ENCODE measurements at places on chromosomes 16 and 17. TPM values are rescaled to one million over a fixed set of nuclear protein-coding genes. Genes with fewer than 3 reads are reported as not detected.

DNA sequence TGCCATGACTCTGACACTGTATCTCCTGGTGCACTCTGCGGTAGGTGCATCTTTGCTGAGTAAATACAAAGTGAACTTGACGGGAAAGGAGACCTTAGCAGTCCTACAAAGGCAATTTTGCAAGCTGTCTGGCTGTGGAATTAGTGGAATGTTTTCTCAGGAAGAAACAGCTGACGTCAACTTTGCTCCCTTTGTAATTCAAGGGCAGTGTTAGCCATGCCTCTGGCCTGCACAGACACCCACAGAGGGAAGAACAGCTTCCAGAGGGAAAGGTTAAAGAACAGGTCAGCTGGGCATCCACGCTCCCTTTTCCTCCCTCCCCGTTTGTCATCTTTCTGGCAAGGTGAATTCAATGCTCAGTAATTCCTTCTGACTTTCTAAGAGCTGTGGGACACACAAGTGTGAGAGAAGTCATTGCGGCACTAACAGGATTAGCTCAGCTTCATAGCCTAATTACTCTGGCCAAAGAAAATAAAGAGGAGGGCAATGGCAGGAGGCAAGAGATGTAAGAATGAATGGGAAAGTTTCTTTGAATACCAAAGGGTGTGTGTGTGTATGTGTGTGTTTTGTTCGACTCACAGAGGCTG, 476.9 kb upstream of the GOT2 start:
- peaks cover 7% of the 10 kb centered on the region for H3K4me1 ChIP-seq
- H3K4me3 ChIP-seq, result no peak overlapping the region
- H3K27me3 ChIP-seq, result no peaks in the 10 kb centered on the region
- no peaks in the 10 kb centered on the region for H3K36me3 ChIP-seq

DNA sequence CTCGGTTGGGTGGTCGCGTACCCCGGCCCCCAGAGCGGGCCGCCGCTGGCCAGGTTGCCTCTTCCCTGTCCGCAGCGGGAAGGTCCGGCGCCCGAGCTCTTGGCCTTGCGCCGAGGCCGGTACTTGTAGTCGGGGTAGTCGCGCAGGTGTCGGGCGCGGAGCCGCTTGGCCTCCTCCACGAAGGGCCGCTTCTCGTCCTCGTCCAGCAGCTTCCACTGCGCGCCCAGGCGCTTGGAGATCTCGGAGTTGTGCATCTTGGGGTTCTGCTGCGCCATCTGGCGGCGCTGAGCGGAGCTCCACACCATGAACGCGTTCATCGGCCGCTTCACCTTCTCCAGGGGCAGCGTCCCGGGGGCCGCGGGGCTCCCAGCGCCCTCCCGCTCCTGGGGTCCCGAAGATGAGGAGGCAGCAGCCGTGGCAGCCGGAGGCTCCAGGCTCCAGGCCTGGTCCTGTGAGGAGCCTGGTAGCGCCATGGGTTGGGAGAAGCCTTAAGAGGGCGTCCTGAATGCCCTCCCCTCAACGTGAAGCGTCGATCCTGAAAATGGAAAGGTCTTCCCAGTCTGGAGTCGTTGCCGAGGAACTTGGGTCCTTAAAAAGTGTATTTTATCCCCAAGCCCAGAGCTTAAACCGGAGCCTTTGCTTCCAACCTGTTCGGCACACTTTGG, 558 bp downstream of the SOX15 start:
- peak overlapping the region; percentile 40 for H3K4me3 ChIP-seq
- H3K27me3 ChIP-seq, result no peaks in the 10 kb centered on the region
- H3K4me1 ChIP-seq, result peaks cover 30% of the 10 kb centered on the region
- DNase-seq, result peak; percentile 90

DNA sequence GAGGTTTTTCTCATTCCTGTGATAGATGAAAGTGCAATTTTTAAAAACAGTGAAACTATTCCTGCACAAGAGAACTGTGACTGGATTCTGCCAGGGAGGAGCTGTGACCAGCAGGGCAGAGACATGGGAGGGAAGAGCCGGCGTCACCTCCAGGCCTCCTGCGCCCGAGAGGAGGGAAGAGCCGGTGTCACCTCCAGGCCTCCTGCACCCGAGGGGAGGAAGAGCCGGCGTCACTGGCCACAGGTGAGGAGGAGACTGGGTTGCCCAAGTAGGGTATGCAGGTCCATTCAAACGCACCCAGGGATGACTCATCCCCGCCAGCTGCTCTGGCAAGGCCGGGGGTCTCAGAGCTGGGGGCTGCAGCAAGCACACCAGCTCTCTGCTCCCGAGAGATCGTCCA, 56.7 kb downstream of the METRNL start:
- no peaks in the 10 kb centered on the region for H3K36me3 ChIP-seq
- peaks cover 7% of the 10 kb centered on the region for H3K27me3 ChIP-seq
- peak; percentile 24 for DNase-seq
- H3K4me1 ChIP-seq, result no peaks in the 10 kb centered on the region

- no peak for DNase-seq
- H3K36me3 ChIP-seq, result no peaks in the 10 kb centered on the region
- no peaks in the 10 kb centered on the region for H3K27me3 ChIP-seq
- H3K4me3 ChIP-seq, result no peak overlapping the region
- H3K27ac ChIP-seq, result no peak overlapping the region
These were observed 69.2 kb downstream of the SOX9 start for GRCh38 chr17:72189768-72190593.

DNA sequence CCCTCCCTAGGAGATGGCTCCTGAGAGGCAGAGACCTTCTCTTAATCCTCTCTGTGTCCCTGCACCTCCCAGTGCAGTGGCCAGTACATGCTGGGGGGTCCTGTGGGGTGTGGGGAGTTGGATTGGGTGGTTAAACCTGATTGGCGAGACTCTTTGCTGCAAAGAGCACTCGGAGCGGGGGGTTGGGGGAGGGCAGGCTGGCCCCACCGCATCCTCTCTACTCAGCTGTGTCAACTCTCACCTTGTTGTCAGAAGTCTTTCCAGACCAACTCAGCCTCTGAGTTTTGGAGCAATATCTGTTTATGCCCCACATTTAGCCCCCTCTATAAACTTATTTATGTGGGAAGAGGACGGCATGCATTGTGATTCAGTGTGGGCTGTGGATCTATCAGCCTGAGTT, 40.0 kb downstream of the SMARCE1 start:
- peak overlapping the region; percentile 71 for H3K27ac ChIP-seq
- H3K27me3 ChIP-seq, result no peaks in the 10 kb centered on the region
- H3K4me3 ChIP-seq, result no peak overlapping the region
- peaks cover 26% of the 10 kb centered on the region for H3K4me1 ChIP-seq
- no peak for DNase-seq

- DNase-seq, result no peak
- peaks cover 43% of the 10 kb centered on the region for H3K4me1 ChIP-seq
- peak overlapping the region; percentile 18 for H3K27ac ChIP-seq
These were observed 12.7 kb upstream of the SPNS2 start for GRCh38 chr17:4485676-4486646.

DNA sequence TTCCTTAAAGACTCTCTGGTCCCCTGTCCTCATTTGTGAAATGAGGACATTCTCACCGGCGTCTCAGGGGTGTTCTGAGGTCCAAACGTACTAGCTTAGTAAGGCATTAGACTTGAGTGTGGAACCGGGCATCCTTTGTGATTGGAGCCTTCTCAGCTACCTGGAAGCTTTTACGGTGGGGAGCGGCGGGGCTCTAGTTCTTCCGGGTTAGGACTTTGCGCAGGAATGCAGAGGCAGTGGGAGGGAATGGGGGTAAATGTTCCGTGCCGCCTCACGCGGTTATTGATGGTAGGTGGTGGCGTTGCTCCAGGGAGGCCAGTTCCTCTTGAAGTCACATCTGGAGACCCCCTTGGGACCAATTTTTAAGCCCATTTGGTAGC, 113.6 kb downstream of the SNX29 start:
- H3K4me3 ChIP-seq, result peak overlapping the region; percentile 35
- peaks cover 48% of the 10 kb centered on the region for H3K4me1 ChIP-seq
- no peaks in the 10 kb centered on the region for H3K27me3 ChIP-seq
- no peaks in the 10 kb centered on the region for H3K36me3 ChIP-seq
- H3K27ac ChIP-seq, result peak overlapping the region; percentile 56

GRCh38 chr17:5785867-5786509, 201.7 kb upstream of the NLRP1 start:
- no peaks in the 10 kb centered on the region for H3K36me3 ChIP-seq
- no peak overlapping the region for H3K27ac ChIP-seq
- no peaks in the 10 kb centered on the region for H3K4me1 ChIP-seq

Gene C16orf92
- total RNA-seq, result not detected

Gene MYH1
- not detected for total RNA-seq

Gene ZNF200
- total RNA-seq, result 12.0 TPM

Gene TNFRSF17
- 1.4 TPM for total RNA-seq

Gene C16orf86
- total RNA-seq, result 5.3 TPM

Gene OTOP2
- total RNA-seq, result not detected

Gene CD300A
- 27.8 TPM for total RNA-seq

Gene PPP1R1B
- total RNA-seq, result 23.9 TPM

Gene BRICD5
- 7.8 TPM for total RNA-seq

Gene MFAP4
- 179 TPM for total RNA-seq
